ENCODE measurements at places on chromosomes 6 and 20.

- no peak for DNase-seq
Measured at GRCh38 chr6:30151580-30151979, 9.4 kb downstream of the TRIM10 start.

DNA sequence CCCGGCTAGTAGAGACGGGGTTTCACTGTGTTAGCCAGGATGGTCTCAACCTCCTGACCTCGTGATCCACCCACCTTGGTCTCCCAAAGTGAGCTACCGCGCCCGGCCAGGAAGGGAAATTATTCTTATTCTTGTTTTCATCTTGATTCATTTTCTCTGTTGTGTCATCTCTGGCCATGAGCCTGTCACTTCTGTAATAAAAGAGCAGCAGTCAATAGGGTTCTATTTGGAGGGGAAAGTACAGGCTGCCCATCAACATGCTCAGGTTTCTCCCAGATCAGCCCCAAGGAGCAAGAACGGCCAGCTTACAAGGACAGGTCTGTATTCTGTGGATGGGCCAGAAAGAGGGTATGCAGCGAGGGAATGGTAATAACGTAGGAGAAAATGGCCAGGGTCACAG is 345.0 kb downstream of the PREX1 start:
- no peak for DNase-seq

GRCh38 chr20:12927489-12927888 is 81.3 kb upstream of the SPTLC3 start:
- DNase-seq: no peak

GRCh38 chr6:130517444-130517931 is 151.7 kb downstream of the TMEM200A start:
- no peak for DNase-seq

DNA sequence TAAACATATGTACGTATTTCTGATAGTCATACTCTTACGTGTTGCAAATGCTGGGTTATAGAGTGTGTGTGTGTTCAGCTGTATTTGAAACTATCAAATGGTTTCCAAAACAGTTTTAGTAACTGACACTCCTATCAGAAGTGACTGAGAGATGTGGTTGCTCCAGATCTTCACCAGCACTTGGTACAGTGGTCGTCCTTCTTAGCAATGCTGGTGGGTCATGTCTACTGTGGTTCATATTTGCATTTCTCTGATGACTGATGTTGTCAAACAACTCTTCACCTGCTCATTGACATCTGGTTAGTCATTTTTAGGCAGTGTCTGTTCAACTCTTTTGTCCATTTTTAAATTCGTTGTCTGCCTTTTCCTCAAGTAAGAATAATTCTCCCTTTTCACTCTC is 259.3 kb downstream of the KIF16B start:
- no peak for DNase-seq

DNA sequence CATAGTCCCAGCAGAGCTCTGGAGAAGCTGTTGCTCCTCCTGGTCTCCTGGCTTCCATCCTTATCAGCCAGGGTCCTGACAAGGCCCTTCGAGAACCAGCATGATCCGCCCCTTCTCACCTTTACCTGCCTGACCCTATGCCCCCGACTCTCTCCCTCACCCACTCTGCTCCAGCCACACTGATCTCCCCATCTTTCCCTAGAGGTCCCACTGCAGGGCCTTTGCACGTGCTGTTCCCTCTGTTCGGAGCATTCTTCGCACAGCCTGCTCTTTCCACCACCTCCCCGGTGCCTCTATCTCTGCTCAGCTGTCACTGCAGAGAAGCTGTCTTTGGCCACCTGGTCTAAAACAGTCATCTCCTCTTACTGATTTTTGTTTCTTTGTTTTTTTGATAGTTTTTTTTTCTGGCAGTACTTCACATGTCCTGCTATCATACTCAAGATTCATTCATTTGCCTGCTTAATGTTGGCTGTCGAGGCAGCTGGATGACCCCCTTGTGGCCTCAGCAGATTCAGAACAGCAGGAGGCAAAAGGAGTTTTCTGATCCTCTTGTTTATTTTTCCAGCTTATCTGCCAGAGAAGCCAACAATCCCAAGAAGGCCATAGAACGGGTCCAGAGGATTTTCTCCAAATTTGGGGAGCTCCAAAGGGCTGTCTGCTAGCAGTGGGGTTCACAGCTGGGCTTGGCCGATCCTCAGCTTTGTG is 1.6 kb upstream of the PTGIS start:
- no peak for DNase-seq

DNA sequence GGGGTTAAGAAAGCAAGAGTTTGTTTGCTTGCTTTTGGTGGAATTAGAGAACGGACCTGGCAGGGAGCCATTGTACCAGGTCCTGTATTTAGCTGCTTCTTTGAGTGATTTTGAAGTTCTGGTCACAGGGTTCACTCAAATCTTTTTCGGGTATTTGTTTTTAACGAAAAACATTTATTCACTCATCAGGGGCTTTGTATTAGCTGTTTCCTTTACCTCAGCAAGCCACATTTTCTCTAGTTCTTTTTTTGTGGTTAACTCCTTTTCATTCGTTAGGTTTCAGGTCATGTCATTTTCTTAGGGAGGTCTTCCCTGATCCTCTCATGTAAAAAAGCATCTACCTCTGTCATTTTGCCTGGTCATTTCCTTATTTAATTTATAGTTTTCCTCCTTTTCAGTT is 1502.2 kb downstream of the GRIK2 start:
- DNase-seq: no peak

GRCh38 chr20:44079291-44079690 is 107.7 kb downstream of the JPH2 start:
- DNase-seq: no peak

- DNase-seq: no peak
Measured at GRCh38 chr20:57998981-57999464, 229.4 kb downstream of the ANKRD60 start.

DNA sequence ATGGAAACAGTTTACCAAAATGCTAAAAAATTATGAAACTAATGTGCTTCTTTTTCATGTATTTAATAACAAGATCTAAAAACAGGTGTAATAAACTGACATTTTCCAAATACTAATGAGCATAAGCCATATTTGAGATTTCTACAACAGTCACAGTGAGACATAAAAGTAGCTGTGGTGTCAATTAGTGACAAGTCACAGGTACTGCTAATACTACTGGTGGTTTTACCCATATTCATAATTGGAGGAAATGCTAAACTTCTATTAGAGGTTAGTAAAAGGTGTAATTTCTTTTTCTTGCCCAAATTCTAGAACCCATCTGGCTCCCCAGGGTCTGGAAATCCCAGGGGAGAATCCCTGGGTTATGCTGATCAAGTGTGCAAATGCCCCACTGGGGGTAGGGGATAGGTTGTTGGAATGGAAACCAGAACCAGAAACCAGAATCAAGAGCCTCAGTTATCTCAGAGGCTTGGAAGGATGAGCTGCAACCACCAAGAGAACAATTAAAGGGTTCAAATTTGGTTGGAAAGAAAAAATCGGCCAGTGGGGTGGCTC is 7.1 kb upstream of the GTF2H4 start:
- no peak for DNase-seq

DNA sequence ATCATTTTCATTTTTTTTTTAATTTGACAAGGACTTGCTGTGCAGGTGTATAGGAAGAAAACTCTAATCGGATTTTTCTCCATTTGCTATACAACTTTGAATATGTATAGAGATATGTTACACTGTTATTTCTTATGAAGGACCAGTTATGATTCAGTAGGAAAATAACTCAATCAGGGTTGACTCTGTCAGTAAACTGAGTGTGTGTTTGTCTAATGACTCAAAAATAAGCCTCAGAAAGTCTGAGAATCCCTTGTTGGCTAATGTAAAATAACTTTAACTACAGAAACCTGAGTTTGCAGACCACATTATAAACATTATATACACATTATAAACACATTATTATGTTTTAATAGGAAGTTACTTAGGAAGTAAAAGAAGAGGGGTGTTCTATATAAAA is 352.6 kb downstream of the RIMS1 start:
- DNase-seq: no peak
